ENCODE measurements at places on chromosomes 16 and 17.

GRCh38 chr16:82185012-82185411 lies 15.0 kb upstream of the MPHOSPH6 start:
- DNase-seq: no peak

DNA sequence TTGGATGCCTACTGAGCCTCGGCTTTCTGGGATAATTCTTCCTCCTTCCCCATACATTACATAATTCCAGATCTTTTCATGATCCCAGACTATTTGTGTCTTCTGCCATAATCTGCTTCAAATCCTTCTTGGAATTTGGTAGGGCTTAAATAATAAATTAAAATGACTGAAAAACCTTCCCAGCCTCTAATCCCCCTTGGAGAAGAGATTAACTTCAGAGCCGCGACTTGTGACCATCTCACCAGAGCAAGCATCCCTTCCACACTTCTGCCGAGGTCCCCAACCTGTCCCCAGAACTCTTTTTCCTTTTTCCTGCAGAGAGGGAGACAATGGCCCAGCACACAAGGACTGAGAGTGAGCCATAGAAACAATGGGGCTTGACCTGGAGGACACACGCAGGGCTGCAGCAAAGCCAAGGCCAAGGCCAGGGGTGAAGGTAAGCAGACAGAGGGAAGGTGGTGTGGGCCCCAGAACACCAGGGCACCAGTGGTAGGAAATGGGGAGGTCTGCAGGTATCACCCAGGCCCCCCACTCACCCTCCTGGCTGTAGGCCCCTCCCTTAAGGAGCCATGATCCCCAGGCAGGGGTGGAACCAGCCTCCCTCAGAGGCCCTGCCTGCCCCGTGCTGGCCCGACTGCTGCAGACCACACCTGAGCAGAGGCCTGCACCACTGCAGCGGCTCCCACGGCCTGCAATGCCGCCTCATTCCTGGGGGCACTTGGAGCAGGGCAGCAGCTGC lies 9.6 kb upstream of the BCAR1 start:
- peak; percentile 9 for DNase-seq

DNA sequence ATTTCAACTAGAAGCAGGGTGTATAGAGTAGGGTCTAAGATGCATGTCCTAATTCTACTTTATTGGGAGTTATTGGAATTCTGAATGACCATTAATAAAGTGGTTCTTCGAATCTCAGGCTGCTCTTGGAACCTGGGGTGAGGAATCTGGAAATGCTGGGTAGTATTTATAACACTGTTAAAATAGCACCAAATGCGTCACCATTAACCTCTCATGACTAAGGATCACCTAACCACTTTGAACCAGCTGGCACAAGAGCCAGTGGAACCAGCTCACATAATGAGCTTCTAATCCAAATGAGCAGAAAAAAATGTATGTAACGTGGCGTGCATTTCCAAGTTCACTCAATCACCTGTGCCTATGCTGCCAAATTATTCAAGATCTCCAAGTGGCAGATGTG lies 281.7 kb downstream of the GRIN2A start:
- no peak for DNase-seq

DNA sequence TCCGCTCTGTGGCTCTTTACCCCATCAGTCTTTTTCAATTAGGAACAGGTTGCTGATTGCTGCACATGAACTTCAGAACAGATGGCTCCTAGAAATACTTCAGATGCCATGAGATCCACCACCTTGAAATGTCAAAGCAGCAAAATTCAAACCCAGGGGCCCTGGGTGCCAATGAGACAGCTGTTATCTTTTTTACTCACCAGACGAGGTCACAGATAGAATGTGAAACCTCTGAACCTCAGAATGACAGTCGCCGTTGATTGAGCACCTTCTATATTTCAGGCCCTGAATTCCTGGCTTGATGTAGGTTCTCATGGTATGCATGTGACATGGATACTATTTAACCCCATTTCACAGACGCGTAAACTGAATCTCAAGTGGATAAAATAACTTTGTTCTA lies 63.0 kb downstream of the MAF start:
- no peak for DNase-seq

- peak; percentile 8 for DNase-seq
These were observed 21.0 kb downstream of the TSPOAP1 start for GRCh38 chr17:58307468-58308172.
